ENCODE measurements at places on chromosomes 12 and 14.

DNA sequence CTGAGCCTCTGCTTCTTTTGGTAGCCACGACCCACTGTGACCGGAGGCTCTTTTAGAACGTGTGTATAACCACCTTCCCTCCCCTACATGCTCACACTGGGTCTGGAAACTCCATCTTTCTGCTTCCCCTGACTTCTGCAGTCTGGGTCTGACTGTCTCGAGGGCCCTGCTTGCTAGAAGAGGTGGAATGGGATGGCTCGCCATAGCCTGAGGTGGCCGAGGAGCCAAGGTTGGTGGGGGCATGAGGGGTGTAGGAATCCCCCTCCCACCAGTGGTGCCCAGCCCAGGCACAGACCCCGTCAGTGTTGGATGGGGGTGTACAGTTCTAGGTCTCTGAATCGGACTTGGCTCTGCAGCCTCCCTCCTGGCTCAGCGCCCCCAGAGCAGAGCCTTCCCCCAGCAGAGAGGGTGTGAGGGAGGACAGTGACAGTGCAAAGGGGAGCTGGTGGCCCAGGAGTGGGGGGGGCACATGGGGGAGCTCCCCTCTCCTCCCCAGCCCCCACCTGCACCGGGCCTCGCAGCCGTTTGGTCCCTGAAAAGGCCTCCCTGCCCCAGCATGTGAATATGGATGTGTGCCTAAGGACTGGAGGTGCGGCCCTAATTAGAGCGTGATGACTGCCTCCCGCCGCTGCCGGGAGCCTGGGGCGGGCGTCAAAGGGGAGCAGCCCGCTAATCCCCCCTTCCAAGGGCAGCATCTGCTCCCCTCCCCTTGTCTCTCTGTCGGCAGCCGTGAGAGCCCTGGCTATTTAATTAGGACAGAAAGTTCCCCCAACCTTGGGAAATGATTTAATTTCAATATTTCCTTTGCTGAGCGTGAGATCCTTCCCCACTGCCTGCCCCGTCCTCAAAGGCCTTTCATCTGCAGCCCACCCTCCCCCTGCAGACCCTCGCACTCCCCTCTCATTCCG is 196.2 kb upstream of the C14orf180 start:
- DNase-seq, result no peak

DNA sequence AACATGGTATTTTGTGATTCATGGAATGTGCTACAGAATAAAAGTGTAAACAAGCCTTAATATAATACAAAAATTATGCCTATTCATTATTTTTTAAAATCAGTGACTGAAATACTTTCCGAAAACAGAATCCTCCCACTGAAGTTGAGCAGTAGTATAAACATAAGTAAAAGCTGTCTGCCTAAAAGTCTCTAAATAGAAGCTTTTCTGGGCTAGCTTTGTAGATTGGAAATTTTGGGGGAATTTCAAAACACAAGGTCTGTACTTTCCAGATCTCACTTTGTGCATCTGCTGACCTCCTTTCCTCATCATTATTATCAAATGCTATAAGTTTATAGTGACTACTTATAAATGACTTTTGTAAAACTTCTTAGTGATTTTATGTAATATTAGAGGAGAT is 80.4 kb upstream of the TRHDE start:
- DNase-seq, result no peak

- no peak for DNase-seq
Measured at GRCh38 chr12:100798286-100799160, 3.9 kb downstream of the ANO4 start.

DNA sequence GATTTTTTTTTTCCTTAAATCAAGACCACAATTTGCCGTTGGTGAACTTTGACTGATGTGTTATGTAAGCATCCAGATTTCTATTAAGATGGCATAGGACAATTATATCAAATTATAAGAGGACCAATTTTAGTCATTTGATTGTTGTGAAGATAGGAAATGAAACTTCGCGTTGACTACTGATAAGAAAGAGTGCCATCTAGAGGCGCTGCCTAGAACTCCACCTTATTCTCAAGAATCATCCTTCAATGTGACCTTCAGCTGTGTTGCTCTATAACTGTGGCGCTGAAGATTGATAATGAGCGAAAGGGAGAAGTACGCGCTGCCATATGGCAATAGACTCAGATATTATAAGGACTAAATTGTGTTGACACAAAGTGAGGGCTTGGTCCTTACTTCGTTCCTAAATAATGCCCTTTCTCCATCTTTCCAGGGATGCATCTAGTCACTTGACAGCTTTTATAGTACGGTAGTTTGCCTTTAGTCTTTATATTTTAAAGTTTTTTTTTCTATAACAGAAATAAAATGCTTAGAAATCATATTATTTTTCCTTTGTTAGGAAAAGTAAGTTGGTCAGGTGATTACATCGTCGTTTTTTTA is 350.8 kb upstream of the STXBP6 start:
- peak; percentile 46 for DNase-seq

DNA sequence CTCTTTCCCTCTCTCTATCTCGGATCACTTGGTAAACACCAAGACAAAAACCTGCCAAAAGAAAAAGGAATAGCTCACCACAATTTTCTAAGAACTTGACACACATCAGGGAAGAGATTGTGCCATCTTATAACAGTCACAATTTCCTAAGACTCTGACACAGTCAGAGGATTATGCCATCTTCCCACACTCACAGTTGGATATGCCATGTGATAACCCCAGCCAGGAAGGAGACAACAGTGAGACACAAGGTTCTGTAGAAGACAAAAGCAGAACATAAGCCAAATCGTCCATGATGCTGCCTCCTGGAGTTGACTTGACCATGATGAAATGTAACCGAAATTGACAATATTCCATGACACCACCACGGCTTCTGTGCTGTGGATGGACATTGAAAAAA is 2.8 kb upstream of the CLEC9A start:
- no peak for DNase-seq

GRCh38 chr14:24613747-24614146 is 4.3 kb upstream of the GZMH start:
- no peak for DNase-seq

DNA sequence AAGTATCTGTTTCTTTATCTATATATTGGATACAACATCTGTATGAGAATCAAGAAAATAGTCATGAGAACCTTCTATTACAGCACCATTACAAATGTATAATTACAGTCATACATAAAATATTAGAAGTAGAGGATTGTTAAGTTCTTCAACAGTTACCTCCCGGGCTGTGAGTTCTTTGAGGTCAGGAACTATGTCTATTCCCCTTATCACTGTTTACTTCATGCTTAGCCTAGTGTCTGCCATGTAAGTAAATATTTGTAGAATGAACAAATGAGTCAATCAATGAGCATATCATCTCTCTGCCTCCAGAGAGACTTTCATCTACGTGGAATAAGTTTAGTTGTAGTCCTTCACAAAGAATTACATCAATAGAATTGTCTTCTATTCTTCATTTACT is 47.2 kb downstream of the PUS7L start:
- DNase-seq, result no peak

DNA sequence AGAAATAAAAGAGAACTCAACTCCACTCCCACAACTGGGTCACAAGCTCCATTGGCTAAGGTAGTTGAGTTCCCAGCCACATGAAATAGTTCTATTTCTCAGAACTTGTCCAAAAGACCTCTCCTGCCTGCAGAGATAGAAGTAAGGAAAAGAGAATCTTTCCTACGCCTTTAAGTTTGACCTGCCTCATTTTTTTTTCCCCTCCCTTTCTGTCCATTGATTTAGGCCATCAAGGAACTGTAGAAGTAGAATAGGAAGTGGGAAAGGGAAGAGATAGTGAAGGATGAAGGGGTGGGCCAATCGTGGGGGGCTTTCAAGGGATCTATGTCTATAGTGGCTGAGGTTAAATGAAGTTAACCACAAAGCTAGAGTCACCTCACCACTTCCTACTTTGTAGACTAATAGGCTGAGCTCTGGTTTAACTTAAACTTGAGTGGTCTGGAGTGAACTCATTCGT is 13.9 kb upstream of the NUDT4 start:
- DNase-seq, result no peak

GRCh38 chr12:4273652-4274395 is at the start of gene CCND2:
Gene CCND2 (plus strand): TSS chr12:4273762. CDS start chr12:4274041, 279 bp downstream.
- no peak for DNase-seq

DNA sequence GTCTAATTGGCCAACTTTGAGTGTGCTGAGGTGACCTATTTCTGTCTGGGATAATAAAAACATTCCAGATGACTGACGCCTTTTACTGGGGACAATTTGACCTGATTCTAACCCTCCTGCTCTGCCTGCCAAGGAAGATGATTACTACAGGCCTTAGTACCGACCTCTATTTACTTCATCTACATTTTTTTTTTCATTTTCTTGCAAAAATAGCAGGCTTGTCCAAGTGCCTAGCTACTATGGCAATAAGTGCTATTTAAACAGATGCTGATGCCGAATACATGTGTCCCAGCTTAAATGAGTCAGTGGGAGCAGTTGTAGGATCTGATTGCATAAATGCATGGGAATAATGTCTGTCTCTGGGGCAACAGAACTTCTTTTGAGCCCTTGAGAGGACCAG is 254.3 kb downstream of the RGS6 start:
- no peak for DNase-seq

DNA sequence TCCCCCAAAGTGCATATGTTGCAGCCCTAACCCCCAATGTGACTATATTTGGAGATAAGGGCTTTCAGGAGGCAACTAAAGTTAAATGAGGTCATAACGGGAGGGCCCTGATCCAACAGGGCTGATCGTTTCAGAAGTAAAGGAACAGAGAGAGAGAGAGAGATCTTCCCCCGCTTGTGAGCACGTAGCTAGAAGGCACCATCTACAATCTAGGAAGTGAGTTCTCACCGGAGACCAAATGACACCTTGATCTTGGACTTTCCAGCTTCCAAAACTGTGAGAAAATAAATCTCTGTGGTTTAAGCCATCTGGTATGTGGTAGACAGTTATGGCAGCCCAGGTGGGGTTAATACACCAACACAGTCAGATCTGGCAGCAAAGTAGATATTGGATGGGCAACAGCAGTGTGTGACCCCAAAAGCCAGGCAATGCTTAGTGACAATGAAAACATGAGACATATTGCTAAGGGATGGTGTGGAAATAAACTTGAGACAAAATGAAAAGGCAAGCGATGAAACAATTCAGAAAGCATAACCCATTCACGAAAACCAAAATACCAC is 147.2 kb upstream of the GSC start:
- no peak for DNase-seq

- no peak for DNase-seq
Measured at GRCh38 chr12:61687407-61687806, 572.8 kb upstream of the USP15 start.

DNA sequence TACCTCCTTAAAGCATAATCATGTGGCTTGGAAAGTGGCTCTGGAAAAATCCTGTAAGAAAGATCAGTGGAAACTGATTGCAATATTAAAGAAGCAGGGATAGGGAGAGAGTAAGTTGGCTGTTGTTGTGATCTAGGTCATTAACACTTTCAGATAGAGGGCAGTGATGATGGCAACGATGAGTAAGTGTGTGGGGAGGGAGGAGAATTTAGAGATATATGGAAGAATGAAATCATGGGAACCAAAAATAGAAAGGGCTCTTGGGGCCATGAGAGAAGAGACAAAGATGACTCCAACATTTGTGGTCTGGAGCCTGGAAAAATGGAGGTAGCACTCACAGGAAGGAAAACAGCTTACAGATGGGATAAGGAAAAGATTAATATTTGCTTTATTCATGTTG is 23.3 kb downstream of the SNRPF start:
- no peak for DNase-seq

GRCh38 chr14:92756446-92756845 is 8.0 kb upstream of the LGMN start:
- DNase-seq, result no peak

- no peak for DNase-seq
Measured at GRCh38 chr12:16012117-16012516, 101.0 kb downstream of the DERA start.

DNA sequence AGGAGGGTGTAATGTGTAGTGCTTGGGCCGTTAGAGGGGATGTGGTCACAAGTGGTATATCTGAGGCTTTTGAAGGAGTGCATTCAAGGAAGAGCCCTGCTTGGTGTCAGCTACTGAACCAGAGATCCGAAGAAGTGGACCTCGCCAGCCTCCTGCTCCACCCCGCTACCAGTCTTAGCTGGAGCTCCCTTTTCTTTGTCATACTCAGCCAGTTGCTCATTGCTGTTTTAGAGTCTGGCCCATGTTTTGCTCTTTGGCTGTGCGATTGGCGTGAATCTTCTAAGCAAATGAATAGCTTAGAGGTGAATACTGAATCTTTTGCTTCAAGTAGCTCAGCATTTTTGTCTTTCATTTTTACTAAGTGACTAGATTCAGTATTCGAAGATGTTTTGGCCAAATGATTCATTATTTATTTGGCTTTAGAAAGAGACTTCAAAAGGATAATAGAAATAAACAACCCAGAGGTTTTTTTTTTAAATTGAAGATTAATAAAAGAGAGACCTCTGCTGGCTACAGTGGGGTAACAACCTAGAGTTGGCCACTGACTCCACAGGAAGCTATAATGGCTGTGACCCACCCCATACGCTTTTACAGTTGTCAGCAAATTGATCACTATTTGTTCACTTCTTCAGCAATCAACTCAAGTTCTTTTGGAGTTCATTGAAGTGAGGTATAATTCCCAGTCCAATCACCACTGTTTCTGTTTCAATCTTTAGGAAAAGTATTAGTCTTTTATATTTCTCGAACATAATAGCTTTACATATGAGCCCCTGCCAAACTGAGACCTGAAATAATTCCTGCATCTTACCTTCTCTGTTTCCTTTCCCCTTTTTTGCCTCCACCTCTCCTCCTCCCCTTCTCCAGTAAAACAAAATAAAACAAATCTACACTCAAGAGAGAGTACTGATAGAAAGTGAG is 19.9 kb downstream of the CDKN1B start:
- DNase-seq, result peak; percentile 35

DNA sequence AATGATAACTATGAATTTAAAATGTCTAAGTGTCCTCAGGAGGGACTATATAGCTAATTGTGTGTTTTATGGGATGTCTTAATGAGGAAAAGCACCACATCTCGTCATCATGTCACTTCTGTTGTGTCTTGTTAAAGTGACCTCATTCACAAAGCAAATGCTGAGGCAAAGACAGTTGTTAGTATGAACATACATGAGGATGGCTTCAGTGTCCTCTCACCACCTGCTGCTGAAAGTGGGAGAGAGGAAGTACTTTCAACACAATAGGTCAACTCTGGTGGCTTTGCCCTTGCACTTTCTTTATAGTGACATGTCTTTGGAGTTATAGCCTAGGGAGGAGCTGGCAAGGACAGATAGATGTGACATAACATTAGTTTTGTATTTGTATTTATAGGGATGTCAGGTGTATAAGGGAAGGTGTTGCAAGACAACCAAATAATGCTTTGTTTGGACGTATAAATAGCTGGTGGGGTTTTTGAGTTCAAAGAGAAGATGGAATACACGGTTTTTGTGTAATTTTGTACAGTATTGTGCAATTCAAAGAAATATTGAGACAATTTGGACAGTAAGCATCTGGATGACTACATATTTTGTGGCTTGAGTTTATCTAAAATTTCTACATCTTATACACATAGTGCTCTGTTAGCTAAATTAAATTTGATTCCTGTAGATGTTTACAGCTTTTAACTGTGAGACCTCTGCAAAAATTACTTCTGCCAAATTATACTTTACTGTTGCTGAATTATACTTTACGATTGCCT is 131.7 kb upstream of the ATP2B1 start:
- DNase-seq, result no peak
